ENCODE measurements at places on chromosomes 4 and X. TPM values are rescaled to one million over a fixed set of nuclear protein-coding genes. Genes with fewer than 3 reads are reported as not detected.

Gene DCAF12L1
- total RNA-seq: not detected

Gene LIMCH1
- total RNA-seq: not detected

Gene GPR82
- total RNA-seq: 0.08 TPM

Gene GRIA2
- total RNA-seq: not detected

Gene CXorf65
- 17.1 TPM for total RNA-seq

Gene ASMTL
- 45.4 TPM for total RNA-seq

Gene HAND2
- not detected for total RNA-seq

Gene PGAM4
- 0.47 TPM for total RNA-seq

Gene CCDC149
- total RNA-seq: not detected

Gene TLL1
- total RNA-seq: not detected

Gene RPS6KA6
- total RNA-seq: not detected

Gene BMPR1B
- not detected for total RNA-seq

Gene TENM3
- total RNA-seq: not detected

Gene LONRF3
- total RNA-seq: 0.71 TPM

Gene GLOD5
- total RNA-seq: not detected

Gene SLC38A5
- total RNA-seq: 205 TPM

Gene ZNF518B
- 22.8 TPM for total RNA-seq

Gene BTK
- not detected for total RNA-seq

Gene FGF16
- total RNA-seq: not detected

Gene CCNA2
- total RNA-seq: 59.9 TPM

Gene TRIM60
- total RNA-seq: not detected

Gene NAP1L3
- 0.70 TPM for total RNA-seq

Gene BEX4
- total RNA-seq: 5.1 TPM

Gene CT83
- total RNA-seq: not detected

Gene TCP11X2
- not detected for total RNA-seq

Gene TLR8
- total RNA-seq: not detected

Data from activated T-helper 1 cell treated with anti-CD3 and anti-CD28 coated beads, Interleukin-12 subunit alpha, Interleukin-12 subunit beta, Interleukin-2, Interleukin-4 antibody, amounts not matched to agents 30 ng/mL and 10 ng/mL and 1 ng/mL, durations not matched to agents 14 hours and 24 hours and 36 hours (primary cell).